LHCN-M2 (cell line): ENCODE measurements at places on chromosomes 5 and 9. TPM values are rescaled to one million over a fixed set of nuclear protein-coding genes. Genes with fewer than 3 reads are reported as not detected.

DNA sequence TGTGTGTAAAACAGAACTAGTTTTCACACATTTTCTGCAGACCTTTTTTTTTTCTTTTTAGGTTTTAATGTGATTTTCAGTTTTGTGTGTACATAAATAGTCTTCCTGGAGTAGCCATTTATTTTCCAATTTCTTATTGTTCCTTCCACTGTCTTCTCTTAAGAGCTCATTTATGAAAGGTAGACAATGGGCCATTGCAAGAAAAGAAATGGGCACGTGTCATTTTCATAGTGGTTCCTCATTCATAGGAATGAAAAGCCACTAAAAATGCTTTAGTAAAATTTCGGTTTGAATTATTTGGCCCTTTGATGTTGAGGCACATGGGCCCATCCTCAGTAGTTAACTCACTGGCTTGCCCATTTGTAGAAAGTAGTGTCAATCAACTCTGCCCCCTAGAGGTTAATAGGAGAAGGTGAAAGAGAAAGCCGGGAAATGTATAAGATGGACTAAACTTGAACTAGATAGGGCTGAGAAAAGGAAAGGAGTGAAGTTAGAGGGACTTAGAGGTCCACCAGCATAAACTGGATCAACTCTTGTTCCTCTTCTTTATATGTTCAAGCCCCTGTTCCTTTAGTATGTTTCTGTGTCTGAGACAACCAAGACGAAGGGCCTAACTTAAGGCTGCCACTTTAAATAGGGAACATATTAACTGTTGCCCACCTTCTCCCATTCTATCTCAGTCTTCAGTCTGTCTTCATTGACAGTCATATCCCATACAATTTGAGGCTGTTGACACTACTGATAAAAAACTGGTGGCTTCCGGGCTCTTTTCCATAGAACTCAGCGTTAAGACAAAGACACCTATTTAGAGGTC is 72.6 kb downstream of the SMARCA2 start:
- DNase-seq: peak; percentile 58

DNA sequence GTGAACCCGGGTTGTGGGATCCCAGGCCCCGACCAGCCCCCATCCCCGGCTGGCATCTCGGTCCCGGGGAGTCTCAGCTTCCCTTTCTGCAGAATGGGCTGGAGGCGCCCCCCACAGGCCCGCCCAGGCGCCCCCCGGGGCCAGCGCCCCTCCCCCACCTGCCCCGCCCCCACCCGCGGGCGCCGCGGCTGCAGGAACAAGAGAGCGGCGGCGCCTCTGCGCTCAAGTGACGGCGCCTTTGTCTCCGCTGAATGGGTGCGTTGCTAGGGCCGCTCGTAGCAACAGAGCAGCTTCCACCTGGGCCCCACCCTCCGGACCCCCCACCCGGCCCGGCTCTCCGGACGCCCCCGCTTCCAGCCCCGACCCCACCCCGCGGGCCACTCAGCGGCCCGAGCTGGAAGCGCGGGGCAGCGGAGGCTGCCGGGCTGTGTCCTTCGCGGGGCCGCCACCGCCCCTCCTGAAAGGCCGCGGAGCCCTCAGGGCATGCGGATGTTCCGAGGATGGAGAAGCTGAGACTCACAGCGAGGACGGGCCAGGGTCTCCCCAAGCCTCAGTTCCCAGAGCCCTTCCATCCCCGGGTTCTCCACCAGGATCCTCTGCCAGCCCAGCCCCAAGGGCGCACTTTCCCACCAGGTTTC is 27.5 kb downstream of the ADGRD2 start:
- no peak for DNase-seq

GRCh38 chr9:14303521-14303920 is 10.4 kb downstream of the NFIB start:
- DNase-seq: no peak

DNA sequence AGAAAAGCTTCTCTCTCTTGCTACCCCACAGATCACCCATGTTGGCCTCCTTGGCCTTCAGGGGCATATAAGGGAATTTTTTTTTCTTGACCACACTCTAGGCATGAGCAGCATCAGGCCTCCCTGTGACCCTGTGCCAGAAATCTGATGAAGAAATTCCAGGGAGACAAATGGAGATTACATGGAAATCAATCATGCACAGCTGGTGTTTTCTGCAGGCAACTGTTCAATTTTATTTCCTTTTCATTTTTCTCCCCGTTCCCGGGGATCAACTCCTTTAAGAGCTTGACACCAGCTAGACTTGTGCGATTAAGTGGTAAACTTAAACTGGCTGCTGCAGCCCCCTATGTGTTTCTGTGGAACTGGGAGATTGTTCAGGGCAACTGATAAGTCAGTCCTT is 59.3 kb downstream of the GALNT10 start:
- peak; percentile 36 for DNase-seq

- DNase-seq: no peak
Measured at GRCh38 chr5:180142021-180142765, 66.8 kb downstream of the RASGEF1C start.

DNA sequence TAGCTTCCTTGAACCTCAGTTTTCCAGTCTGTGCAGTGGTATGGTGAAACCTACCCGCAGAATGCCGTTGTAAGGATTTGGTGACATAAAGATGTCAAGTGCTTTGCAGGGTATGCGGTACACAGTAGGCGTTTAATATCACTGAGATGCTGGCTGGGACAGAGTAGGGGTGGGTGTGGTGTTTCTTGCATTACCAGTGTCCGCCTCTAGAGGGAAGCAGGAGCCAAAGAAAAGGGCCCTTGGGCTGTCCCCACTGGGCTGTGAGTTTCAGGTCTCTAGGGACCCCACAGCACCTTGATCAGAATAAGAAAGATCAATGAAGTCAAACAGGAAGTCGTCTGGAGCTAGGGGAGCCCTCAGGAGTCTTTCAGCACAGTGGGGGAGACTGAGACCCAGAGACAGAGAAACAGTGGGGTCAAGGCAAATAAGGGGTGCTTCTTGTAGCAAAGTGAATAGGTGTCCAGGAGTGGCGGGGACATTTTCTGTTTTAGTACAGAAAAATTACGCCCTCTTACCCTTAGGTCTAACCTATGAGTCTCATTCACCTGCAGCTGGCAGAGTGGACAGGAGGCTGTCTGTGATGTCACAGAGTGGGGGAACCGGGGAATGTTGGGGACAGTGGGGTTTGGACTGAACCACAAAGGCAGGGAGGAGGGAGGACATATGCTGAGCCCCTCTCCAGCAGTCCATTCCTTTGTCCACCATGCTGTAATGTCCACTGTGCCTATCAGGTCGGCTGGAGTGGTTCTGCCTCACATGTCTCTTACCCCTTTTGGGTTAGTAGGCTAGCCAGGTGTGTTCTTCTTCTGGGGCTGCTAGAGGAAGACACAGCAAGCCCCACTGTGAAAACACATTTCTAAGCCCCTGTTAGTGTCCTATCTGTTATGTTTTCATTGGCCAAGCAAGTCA is 4.7 kb upstream of the TEX53 start:
- no peak for DNase-seq

GRCh38 chr5:78367318-78367991 is 7.0 kb downstream of the SCAMP1 start:
- DNase-seq: no peak

DNA sequence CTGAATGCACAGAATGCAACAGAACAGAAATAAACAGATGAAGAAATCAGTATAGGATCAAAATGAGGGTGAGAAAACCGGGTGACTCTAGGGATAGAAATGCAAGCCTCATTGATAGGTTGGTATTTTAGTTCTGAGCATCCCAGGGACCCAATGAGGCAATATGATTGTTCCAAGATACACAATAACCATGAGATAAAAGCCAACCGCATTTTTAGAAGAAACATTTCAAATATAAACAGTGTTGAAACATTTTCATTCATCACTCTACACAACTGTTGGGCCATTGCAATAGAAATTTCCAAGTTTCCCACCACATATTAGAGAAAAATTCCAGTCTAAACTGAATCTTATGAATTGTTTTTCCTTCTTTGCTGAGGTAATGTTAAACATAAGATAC is 452.3 kb upstream of the PTGER4 start:
- DNase-seq: no peak

GRCh38 chr9:72188232-72188631 is 39.0 kb downstream of the GDA start:
- no peak for DNase-seq

DNA sequence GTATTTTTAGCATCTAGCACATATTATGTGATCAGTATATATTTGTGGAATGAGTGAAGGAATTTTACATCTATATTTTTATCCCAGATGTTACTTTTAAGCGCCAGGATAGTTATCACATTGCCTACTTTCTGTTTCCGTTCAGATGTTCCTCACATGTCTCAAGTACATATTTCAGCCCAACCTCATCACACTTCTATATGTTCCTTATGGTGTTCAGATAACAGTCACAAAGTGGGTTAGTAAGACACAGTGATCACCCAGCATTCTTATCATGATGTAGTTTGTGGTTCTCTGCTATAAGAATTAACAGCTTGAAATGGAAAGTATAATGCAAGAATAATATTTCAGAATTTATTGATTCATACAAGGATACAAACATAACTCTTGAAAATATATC is 170.0 kb upstream of the RASA1 start:
- DNase-seq: no peak

GRCh38 chr5:177515580-177515979 is 1.2 kb downstream of the DDX41 start:
- DNase-seq: no peak

- peak; percentile 60 for DNase-seq
Measured at GRCh38 chr9:113737517-113738271, 138.4 kb upstream of the ZNF618 start.

GRCh38 chr5:82150559-82150958 is 127.6 kb downstream of the RPS23 start:
- peak; percentile 21 for DNase-seq

DNA sequence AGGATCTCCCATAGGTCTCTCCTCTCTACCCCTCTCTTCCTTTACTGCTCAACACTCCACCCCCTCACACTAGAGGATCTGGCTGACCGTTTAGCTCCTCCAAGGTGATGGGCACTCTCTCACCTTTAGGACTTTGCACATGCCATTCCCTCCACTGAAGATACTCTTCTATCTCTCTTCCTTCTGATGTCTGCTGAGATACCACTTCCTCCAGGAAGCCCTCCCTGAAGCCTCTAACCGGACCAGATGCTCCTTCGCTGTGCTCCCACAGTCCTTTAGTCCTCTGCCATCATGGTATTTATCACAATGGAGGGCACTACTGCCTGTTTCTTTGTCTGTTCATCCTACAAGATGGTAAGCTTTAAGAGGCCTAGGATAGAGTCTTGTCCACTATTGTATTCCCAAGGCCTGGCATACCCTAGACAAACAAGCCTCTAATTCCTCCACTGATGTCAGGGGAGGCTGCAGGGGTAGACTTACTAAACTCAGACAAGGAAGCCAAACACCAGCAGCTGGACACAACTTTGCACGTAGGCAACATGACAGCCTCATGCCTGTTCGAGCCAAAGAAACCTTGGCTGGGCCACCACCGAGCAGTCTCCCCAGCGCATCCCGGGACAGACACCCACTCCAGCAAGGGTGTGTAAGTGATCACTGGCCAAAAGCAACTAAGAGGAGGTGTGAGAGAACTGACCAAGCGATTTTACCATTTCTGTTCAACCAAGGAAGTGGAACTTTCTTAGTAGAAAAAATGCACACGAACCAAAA is 20.2 kb downstream of the ORM2 start:
- no peak for DNase-seq

GRCh38 chr5:113253037-113253436 is 181.8 kb downstream of the TSSK1B start:
- no peak for DNase-seq

GRCh38 chr5:41286165-41286564 is 72.8 kb upstream of the C6 start:
- no peak for DNase-seq

GRCh38 chr9:14308853-14309145 is 5.1 kb downstream of the NFIB start:
- DNase-seq: no peak

DNA sequence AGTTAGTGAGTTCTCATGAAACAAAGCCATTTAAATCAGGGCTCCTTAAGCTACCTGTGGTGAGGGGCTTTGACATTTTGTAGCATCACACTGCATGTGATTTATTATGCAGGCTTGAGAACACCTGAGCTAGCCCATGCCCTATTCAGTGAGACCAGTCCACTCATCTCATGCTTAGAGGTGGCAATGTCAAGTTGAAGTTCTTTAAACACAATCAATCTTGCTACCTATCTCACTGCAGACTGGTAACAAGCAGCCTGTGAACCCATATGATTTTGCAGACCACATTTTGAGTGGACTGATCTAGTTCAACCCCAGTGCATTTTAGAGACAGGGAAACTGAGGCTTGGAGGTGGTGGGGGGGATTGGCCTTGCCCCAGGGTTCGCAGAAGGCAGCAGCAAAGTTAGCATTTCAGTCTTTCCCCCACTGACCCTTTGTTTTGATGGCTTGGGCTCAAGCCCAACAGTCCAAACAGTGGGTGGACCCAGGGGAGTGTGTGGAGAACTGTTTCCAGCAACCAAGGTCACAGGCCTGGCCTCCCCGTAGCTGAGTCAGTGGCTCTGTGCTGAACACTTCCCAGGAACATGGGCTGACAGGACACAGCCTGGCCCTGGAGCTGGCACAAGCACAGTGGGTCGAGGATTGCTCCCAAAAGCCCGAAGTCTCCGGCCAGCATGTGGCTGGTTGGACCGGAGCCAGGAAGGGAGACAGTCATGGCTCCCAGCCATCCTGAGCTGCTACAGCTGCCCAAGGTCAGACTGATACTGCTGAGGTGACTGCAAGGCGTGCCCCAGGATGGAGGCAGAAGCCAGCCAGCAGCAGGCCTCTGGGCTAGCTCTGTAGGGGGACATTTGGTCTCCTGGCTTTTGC is 95.3 kb downstream of the RGS3 start:
- peak; percentile 95 for DNase-seq

- no peak for DNase-seq
Measured at GRCh38 chr5:80129146-80129545, 94.0 kb downstream of the THBS4 start.

DNA sequence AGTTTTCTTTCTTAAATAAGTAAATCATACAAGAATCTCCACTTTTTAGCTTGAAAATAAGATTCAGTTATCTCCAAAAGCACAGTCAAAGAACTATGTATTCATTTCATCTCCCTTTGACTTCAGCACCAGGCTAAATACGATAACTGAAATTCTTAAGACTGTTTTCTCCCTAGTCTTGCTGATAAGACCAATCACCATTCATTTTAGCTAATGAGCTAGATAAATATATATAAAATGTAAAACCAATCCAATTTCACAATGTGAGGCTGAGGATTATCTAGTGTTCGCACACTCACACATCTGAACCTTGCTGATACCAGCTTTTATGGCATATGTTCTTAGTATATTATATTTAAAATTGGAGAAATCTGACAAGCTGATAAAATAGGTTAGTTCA is 17.3 kb upstream of the ZNF622 start:
- DNase-seq: no peak

GRCh38 chr5:472076-472655 is 29.2 kb downstream of the EXOC3 start:
- no peak for DNase-seq

GRCh38 chr5:95956900-95957293 is 4.8 kb downstream of the ELL2 start:
- no peak for DNase-seq

The DTWD2 gene
- 4.9 and 5.7 TPM in 2 replicates for total RNA-seq

The NFIB gene
- total RNA-seq: 9.0 and 13.0 TPM in 2 replicates

The SH3TC2 gene
- 3.6 and 4.4 TPM in 2 replicates for total RNA-seq

The SGCD gene
- 18.9 and 22.4 TPM in 2 replicates for total RNA-seq

The SPINK13 gene
- not detected in 2 replicates for total RNA-seq

The PCDHA4 gene
- total RNA-seq: 0.26 and 0.40 TPM in 2 replicates

The FBXO4 gene
- 13.2 and 23.1 TPM in 2 replicates for total RNA-seq

The RFX3 gene
- 2.0 and 2.5 TPM in 2 replicates for total RNA-seq

The GMCL2 gene
- total RNA-seq: not detected in 2 replicates

The SARDH gene
- 52.5 and 54.8 TPM in 2 replicates for total RNA-seq

The RETREG1 gene
- total RNA-seq: 2.4 and 4.0 TPM in 2 replicates
